Psoas muscle (tissue), 8 donors: ENCODE measurements at places on chromosomes 4 and X.

DNA sequence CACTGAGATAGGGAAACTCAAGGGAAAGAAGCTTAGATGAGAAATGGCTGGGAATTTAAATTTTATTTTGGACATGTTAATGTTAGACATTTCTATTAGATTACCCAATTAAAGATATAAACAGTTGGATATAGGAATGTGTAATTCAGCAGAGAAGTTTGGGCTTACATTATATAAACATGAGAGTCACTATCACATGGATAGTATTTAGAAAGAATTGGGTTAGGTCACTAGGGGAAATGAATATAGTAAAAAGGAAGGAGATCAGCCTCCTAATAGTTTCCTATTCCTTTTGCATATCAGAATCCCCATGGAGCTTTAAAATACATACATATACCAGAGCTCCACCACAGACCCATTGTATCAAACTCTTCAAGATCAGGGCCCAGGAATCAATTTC, 19.6 kb upstream of the CXCL5 start:
- DNase-seq = no peak

- no peak for DNase-seq
Measured at GRCh38 chr4:84493092-84493850, 5.8 kb downstream of the NKX6-1 start.

DNA sequence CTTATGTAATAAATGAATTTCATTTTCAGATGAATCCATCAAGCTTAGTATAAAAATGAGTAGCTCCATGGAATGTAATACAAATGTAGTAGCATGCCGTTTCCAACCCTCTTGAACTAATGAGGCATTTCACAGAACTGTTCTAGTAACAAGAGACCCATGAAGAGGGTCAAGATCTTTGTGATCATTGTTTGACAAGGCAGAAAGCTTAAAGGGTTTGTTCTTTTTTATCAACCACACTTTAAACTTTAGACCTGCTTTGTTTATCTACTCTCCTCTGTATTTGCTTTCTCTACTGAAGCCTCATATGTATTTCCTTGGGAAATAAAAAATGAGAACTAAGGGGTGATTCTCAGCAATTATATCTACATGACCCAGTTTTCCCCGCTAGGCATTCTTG, 513.9 kb downstream of the ARAP2 start:
- DNase-seq = no peak

DNA sequence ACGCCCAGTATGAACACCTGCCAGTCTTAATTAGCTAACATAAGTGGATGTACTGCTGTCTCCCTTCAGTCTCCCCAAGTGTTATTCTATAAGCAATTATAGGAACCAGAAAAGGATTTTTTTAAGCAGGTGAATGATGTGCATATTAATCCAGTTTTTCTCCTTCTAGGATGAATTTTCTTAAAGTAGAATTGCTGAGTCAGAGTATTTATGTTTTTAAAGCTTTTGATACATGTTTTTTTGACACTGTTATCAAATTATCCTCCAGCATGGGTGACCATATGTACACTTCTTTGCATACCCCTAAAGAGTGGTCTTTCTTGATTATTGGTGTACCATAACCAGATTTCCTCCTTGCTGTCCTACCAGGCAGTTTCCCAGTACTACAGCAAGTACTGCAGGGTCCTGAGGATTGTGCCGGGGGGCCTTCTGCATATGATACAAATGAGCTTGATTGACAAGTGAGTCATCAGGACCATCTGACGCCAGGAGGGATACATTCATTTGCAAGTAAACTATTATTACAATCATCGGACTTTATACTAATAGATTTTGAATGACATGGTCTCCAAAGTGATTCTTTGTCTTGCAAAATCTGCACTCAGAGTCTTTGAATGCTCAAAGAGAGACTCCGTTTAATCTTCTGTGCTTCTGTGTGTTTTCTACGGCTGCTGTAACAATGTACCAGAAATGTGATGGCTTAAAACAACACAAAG, 10.7 kb upstream of the PCYT1B start:
- no peak for DNase-seq

GRCh38 chr4:3215733-3216132, 33.2 kb upstream of the MSANTD1 start:
- DNase-seq = no peak

DNA sequence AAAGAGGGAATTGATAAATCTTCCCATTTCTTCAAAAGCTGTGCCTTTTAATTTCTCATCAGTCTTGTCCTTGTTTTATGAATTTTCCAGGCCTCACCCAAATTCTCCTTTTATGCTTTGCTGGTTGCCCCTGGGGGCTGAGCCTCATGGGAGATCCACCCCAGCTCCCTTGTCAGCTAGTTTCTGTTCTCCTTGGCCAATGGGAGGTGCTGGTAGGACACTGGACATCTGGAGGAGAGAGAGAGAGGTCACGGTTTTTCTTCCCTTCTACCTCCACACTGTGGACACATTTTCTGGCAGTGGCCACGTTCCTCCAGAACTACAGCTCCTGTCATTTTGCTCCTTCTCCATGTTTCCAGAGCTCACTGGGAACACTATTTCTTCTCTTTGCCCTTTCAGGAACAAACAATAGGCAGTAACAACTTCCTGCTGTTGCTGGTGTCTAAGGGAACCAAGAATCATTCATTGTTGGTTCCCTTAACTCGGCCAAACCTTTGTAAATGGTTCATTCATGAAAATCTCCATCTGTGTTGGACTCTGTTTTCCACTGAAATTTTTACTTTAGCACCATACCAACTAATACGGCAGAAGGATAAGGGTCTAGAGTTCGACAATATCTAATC, 334.5 kb downstream of the GPAT3 start:
- no peak for DNase-seq

- DNase-seq = no peak
Measured at GRCh38 chr4:101141230-101141629, 206.1 kb downstream of the PPP3CA start.

DNA sequence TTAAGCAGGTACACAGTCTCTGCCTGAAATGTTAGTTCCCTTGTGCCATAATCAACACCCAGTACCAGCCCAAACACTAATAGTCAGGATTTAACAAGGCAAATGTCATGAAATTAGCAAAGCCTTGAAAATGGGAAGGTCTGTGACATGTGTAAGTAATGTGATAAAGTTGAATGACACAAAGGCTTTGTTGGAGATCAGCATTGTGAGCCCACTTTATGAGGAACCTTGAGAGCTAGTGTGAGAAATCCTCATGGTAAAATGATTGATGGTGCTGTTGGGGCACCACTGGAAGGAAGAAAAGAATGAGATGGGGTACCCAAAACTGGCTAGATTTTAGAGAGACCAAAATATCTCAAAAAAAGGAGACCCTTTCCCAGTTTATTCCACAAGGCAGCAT, 3.3 kb upstream of the LIN54 start:
- DNase-seq = no peak

GRCh38 chr4:80058740-80059139, 14.3 kb downstream of the ANTXR2 start:
- DNase-seq = no peak

GRCh38 chr4:145183581-145183980, 3.2 kb upstream of the OTUD4 start:
- DNase-seq = no peak

DNA sequence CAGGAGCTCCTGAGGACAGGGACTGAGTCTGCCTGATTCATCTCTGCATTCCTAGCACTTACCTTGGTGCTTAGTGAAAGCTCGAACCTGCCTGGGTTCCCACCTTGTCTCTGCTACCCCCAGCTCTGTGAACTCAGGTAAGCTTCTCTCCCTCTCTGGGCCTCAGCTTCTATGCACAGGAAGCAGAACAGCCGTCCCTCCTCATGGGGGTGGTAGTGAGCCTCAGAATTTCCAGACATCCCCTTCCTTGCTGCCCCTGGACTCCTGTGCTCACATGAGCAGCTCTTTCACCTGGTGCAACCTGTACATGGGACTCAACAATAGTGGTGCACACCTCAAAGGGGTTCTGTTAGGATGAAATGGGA, 50.8 kb downstream of the HTRA3 start:
- peak; percentile 14 for DNase-seq

DNA sequence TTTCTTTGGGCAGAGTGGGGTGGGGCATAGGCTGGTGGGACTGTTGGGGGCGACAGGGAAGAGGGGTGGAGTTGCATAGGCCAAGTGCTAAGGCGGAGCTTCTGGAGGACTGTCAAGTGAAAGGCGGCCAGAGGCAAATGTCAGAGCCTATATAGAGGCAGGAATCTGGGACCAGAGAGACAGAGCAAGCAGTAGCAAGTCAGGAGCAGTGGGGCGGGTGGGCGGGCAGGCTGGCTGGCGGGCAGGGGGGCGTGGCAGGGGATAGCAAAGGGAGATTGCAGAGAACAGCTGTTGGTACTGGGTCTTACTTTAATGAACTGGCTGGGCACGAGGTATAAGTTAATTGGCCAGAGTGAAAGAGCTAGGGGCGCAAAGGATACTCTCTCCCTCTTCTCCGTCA, 89.8 kb downstream of the RTL9 start:
- DNase-seq = no peak

GRCh38 chr4:147975325-147975724, 243.4 kb downstream of the ARHGAP10 start:
- no peak for DNase-seq

DNA sequence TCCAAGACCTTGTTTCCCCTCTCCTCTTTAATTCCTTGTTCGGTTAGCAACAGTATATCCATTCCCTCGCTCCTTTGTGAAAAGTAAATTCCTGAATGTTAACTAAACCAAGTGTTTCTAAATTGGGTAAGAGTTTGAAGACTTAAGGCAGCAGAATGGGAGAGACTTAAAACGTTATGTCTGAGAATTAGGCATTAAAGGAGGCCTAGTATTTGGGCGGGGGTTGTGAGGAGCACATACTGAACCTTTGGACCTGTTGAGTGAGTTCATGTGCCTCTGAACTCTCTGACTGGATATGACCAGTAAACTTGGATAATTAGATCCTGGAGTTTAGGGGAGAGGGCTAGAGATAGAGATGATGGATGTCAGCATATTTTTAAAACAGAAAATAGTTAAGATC, 1.2 kb downstream of the MSMO1 start:
- DNase-seq = no peak

- DNase-seq = no peak
Measured at GRCh38 chr4:90357117-90357710, 230.0 kb downstream of the CCSER1 start.

GRCh38 chrX:126376465-126376864, 176.1 kb downstream of the DCAF12L1 start:
- no peak for DNase-seq

DNA sequence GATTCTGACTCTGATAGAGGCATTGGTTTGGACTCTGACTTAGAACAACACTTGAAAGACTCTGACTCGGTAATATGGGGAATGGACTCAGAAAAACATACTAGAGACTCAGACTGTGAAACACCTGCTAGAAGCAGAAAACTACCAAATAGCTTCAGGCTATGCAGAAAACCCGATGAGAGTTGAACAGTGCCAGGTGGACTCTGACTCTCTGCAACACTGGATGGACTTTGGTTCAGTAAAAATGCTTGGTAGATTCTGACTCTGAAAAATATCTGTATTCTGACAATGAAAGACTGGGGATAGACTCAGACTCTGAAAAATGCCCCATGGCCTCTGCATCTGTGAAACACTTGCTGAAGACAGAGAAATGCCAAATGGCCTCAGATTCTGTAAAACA, 215.1 kb upstream of the HDX start:
- DNase-seq = no peak

DNA sequence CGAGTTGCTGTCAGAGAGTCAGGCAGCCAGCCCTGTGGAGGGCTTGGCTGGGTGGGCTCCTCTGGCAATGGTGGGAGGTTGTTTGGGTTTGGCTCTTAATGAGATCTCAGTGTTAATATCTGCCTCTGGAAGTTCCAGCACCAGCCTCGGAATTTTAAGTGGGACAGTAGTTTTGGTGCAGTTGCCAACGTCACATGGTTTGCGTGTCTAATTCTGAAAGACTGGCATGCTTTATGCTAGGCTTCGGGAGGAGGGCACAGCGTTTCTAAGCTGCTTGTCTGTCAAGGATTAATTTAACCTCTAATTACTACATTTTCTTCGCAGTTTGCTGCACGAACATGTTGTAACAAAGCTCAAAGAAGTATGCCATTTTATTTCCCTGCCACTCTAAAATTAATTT, 9.2 kb downstream of the MAMLD1 start:
- DNase-seq = no peak

- DNase-seq = no peak
Measured at GRCh38 chr4:47703956-47704355, 133.9 kb downstream of the CORIN start.

GRCh38 chr4:162640152-162640551, 476.4 kb upstream of the FSTL5 start:
- DNase-seq = no peak

- DNase-seq = no peak
Measured at GRCh38 chrX:39811376-39811775, 286.4 kb downstream of the BCOR start.

- DNase-seq = no peak
Measured at GRCh38 chrX:101452056-101452455, 33.2 kb upstream of the ARMCX4 start.

- DNase-seq = no peak
Measured at GRCh38 chrX:17038277-17038676, 91.8 kb downstream of the REPS2 start.

DNA sequence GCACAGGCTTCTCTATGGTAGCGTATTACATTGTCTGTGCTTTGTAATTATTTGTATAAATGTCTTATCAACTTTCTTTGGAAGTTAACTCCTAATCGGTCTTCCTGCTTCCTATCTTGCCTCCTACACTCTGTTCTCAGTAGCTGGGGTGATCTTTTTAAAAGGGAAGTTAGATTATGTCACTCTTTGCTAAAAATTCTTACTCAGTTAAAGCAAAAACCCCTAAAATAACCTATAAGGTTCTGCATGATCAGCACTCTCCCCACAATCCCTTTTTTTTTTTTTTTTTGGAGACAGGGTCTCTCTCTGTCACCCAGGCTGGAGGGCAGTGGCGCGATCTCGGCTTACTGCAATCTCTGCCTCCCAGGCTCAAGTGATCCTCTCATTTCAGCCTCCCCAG, 2.6 kb upstream of the PRPS1 start:
- DNase-seq = no peak

GRCh38 chr4:179894066-179894778, 2349.0 kb upstream of the TENM3 start:
- no peak for DNase-seq

GRCh38 chr4:127355743-127356142, 277.0 kb upstream of the INTU start:
- no peak for DNase-seq

- peak; percentile 46 for DNase-seq
Measured at GRCh38 chr4:109912706-109913595, at the start of gene EGF. TSS of gene EGF (plus strand) at chr4:109912883. CDS start at chr4:109913336, 453 bp downstream.

GRCh38 chr4:100649417-100649816, 131.6 kb upstream of the EMCN start:
- DNase-seq = no peak

DNA sequence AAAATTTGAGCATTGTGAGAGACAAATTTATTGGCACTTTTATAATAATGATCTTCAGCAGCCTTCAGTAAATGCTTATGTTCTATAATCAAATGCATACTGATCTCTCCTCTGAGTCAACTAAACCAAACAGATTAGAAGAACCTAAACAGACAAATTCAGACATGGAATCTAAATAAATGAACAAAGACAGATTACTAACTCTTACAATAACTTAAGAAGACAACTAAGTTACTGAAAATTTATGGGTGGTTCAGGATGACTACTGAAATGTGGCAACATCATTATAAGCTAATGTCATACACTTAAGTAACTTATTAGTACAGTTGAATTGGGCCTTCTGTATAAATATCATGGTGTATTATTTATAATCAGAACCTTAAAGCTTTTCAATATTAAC, 127.3 kb downstream of the NEK1 start:
- DNase-seq = no peak
